T-cell (primary cell): ENCODE measurements at places on chromosomes 7 and 10. TPM values are rescaled to one million over a fixed set of nuclear protein-coding genes. Genes with fewer than 3 reads are reported as not detected.

SLC18A2 gene
- total RNA-seq: 1.6 TPM

GHRHR gene
- not detected for total RNA-seq

CDK14 gene
- total RNA-seq: 1.6 TPM

CREM gene
- 25.3 TPM for total RNA-seq

HOXA6 gene
- total RNA-seq: not detected

FKBP9 gene
- not detected for total RNA-seq

CYP3A4 gene
- total RNA-seq: 0.16 TPM

C10orf105 gene
- total RNA-seq: 0.15 TPM

DNA sequence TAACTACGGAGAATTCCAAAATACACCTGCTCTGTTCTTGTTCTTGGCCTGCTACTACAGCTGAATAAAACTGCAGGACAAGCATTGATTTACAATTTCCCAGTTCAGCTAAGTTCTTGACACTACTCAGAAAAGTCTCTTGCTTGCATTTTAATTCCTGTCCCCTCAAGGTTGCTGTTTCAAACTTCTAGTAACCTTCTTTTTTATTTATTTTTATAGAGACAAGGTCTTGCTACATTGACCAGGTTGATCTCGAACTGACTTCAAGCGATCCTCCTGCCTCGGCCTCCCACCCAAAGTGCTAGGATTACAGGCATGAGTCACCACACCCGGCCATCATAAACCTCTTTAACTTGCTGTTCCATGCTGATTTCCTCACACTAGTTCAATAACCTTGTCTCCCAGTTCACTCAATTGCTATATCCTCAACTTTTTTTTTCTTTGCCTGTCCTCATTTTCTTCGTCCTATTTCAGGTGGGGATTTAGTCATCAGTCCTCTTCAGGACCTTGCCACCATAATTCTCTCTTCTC lies 79.9 kb downstream of the ARHGAP21 start:
- H3K4me1 ChIP-seq: no peaks in the 10 kb centered on the region
- no peaks in the 10 kb centered on the region for H3K36me3 ChIP-seq
- H3K27ac ChIP-seq: no peak overlapping the region

DNA sequence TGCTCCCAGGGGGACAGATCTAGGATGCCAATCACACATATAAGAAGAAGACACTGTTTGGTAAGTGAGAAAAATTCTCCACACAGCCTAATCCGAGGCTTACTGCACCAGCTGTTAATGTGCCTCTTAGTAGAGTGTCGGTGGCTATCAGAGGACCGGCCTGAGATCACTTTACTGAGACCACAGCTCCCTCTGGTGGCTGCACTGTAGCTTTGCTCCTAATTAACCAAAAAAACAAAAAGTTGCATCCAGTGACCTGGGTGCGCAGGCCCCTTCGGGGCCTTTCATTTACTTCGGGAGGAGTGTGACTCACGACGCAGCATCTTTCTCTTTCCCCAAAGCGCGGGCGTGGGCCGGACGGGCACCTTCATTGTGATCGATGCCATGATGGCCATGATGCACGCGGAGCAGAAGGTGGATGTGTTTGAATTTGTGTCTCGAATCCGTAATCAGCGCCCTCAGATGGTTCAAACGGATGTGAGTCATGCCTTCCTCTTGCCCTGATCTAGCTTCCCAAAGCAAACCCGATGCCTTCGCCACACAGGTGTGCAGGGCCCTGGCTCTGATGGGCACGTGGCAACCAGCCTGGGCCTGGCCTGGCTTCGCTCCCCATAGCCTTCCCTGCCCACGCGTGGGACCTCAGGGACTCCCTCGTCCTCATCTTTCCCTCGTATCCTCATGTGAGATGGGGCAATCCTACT lies 56.7 kb downstream of the MKI67 start:
- no peak overlapping the region for H3K4me3 ChIP-seq
- peaks cover 89% of the 10 kb centered on the region for H3K36me3 ChIP-seq
- peak; percentile 79 for DNase-seq
- H3K27ac ChIP-seq: no peak overlapping the region
- peaks cover 48% of the 10 kb centered on the region for H3K4me1 ChIP-seq

DNA sequence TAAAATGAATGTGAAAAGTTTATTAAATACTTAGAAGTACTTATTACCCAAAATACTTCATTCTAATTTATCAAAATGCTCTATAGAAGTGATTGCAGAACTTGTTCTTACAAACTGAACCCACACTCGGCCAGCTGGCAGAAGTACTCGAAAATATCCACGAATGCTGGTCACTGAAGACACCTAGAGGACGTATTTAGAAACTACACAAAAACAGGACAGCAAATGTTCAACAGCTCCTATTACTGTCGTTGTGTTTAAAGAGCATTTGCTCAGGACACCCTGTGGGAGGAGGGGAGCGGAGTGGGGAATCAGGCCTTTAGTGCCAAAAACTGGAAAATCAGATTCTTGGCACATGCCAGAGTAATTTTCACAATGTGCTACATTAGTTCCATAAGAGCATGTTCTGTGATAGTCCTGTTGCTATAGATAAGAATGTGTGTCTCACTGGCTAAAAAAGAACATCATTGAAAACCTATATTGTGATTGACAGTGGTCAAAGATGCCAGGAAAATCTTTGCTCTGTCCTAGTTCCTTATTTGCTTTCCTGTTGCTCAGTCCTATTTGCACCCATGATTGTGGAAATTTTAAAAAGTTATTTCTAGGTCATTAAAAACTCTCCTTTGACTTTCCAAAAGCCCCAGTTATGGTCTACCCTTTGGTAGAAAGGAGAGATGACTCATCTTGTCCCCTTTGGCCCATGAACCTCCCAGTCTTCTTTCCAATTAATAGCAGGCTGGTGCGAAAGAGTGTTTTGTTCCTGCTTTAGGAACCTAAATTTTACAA lies 49.0 kb upstream of the NRBF2 start:
- no peaks in the 10 kb centered on the region for H3K27me3 ChIP-seq
- no peaks in the 10 kb centered on the region for H3K4me1 ChIP-seq
- peak; percentile 73 for DNase-seq
- no peak overlapping the region for H3K4me3 ChIP-seq

DNA sequence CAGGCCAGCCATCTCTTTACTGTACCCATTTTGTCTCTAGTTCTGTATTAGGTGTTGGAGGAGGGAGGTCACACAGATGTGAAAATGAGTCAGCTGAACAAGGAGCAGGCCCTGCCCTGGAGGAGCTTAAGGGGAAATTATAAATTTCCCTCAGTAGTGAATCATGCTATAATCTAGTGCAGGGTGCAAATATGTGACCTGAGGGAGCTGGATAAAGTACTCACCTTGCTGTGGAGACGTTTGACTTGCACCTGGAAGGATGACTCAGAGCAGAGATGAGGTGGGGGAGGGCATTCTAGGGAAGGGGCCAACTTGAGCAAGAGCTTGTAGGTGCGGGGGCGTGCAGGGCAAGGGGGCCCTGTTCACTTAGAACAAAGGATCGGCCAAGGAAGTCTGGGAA lies 610.6 kb downstream of the SDK1 start:
- H3K4me1 ChIP-seq: no peaks in the 10 kb centered on the region
- peaks cover 10% of the 10 kb centered on the region for H3K27me3 ChIP-seq
- DNase-seq: no peak
- no peak overlapping the region for H3K4me3 ChIP-seq

- no peaks in the 10 kb centered on the region for H3K36me3 ChIP-seq
- no peak for DNase-seq
- H3K27me3 ChIP-seq: no peaks in the 10 kb centered on the region
- H3K4me3 ChIP-seq: no peak overlapping the region
- H3K27ac ChIP-seq: no peak overlapping the region
These were observed 31.6 kb downstream of the MINDY4 start for GRCh38 chr7:30802812-30803211.

DNA sequence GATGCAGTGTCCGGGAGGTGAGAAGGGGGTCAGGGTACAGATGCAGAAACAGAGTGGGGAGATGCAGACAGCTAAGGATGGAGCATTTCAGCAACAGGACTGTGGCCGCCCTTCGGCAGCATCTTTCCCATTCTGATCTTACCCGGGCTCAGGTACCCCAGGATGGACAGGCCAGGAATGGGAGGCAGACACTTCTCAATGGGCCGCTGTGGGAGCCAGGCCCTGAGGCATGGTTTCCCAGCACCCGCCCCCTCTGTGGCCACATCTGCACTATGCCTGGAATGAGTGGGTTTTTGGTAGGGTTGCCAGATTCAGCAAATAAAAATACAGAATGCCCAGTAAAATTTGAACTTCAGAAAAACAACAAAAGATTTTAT lies 105.2 kb upstream of the CTBP2 start:
- no peaks in the 10 kb centered on the region for H3K27me3 ChIP-seq
- DNase-seq: no peak
- H3K4me1 ChIP-seq: no peaks in the 10 kb centered on the region

- H3K27ac ChIP-seq: no peak overlapping the region
- H3K36me3 ChIP-seq: no peaks in the 10 kb centered on the region
- H3K27me3 ChIP-seq: no peaks in the 10 kb centered on the region
- no peaks in the 10 kb centered on the region for H3K4me1 ChIP-seq
These were observed 133.4 kb upstream of the CSTF2T start for GRCh38 chr10:51832652-51833383.

- no peaks in the 10 kb centered on the region for H3K36me3 ChIP-seq
- H3K4me3 ChIP-seq: peak overlapping the region; percentile 7
- no peaks in the 10 kb centered on the region for H3K27me3 ChIP-seq
- peak overlapping the region; percentile 66 for H3K27ac ChIP-seq
- DNase-seq: peak; percentile 60
These were observed 18.9 kb upstream of the DNAJC1 start for GRCh38 chr10:22022257-22023032.

DNA sequence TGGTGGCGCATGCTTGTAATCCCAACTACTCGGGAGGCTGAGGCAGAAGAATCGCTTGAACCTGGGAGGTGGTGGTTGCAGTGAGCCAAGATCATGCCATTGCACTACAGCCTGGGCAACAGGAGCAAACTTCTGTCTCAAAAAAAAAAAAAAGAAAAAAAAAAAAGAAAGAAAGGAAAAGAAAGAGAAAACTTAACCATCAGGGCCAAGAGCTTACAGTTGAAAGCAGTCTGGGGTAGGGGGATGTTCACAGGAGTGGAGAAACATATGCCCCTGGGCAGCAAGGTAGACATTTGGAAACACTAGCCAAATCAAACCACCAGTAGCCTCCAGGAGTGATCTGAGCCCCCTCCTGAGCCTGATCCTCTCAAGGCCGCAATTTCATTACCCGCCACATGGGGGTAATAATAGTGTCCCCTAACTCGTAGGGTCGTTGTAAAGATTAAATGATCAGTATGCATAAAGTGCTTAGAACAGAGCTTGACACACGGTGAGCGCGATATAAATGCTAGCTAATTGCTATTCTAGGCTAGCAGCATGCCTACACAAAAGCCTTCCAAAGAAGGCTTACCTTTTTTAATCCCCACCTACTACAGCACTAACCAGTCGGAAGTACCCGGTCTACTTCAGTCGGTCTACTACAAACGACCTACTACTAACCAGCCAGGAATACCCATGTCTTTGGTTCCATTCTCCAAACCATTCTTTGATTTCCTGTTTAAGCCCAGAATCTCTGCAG lies 274.3 kb upstream of the NEBL start:
- no peak overlapping the region for H3K27ac ChIP-seq
- H3K27me3 ChIP-seq: peaks cover 12% of the 10 kb centered on the region
- H3K4me1 ChIP-seq: peaks cover 4% of the 10 kb centered on the region
- no peak overlapping the region for H3K4me3 ChIP-seq
- no peaks in the 10 kb centered on the region for H3K36me3 ChIP-seq
- no peak for DNase-seq

DNA sequence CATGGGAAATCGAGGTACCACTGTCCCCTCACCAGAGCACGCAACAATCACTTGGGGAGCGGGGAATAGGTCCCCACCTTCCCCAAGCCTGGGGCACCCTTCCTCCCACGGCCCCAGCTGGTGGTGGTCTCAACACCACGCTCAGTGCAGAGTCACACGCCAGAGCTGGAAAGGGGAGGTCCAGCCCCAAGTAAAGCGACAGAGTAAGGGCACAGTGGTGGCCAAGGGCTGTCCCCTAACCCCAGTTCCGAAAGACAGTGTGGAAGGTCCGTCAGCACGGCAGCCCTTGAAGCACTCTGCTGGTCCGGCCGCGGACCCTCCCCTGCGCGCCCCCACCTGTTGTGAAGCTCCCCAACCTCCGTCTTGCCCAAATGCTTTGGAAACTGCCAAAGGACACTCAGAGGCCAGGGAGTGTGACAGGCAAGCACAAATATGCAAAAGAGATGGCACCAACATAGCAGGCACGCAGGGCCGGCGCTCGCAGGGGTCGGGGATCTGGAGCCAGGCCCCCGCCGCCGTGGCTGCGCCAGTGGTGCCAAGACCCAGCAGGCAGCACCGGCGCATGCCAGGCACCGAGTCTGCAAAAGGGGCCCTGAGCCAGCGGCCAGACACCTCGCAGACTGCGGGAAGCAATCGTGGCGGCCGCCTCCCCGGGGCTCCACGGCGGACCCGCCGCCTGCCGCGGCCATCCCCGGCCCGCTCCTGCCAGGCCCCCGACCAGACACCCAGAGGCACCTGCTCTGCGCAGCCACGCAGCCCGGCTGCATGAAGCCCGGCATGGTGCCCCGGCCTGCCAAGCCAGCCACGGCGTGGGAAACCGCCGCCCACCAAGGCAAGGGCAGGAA lies 51.6 kb upstream of the SRRM3 start:
- no peak for DNase-seq
- no peaks in the 10 kb centered on the region for H3K36me3 ChIP-seq
- peaks cover 9% of the 10 kb centered on the region for H3K27me3 ChIP-seq

- no peaks in the 10 kb centered on the region for H3K36me3 ChIP-seq
- no peak for DNase-seq
- no peaks in the 10 kb centered on the region for H3K27me3 ChIP-seq
- no peak overlapping the region for H3K27ac ChIP-seq
- H3K4me1 ChIP-seq: no peaks in the 10 kb centered on the region
- H3K4me3 ChIP-seq: no peak overlapping the region
These were observed 28.6 kb upstream of the CADPS2 start for GRCh38 chr7:122914812-122915211.

- no peaks in the 10 kb centered on the region for H3K4me1 ChIP-seq
- no peaks in the 10 kb centered on the region for H3K36me3 ChIP-seq
- DNase-seq: no peak
- no peak overlapping the region for H3K27ac ChIP-seq
- H3K27me3 ChIP-seq: no peaks in the 10 kb centered on the region
These were observed 81.8 kb downstream of the SEMA3A start for GRCh38 chr7:84112771-84113170.

DNA sequence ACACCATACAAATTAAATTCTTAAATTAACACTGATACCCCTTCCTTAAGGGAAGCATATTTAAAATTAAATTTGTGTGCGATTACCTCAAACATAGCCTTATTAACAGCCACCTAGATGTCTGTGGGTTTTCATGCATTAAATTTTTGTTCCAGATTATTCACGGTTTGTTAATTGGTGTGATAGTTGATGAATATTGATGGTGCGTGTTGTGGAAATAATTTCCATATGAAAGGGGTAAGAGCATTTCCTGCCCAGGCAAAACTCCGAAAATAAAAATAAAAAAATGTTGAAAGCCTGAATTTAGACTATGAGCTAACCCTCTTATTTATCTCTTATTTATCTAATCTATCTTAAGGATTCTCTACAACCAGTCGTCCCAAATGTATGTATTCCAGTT lies 679.3 kb upstream of the CELF2 start:
- H3K27me3 ChIP-seq: no peaks in the 10 kb centered on the region
- no peaks in the 10 kb centered on the region for H3K36me3 ChIP-seq
- no peak for DNase-seq
- no peaks in the 10 kb centered on the region for H3K4me1 ChIP-seq

GRCh38 chr10:118732245-118733165 lies 22.3 kb downstream of the CACUL1 start:
- H3K27me3 ChIP-seq: no peaks in the 10 kb centered on the region
- H3K27ac ChIP-seq: peak overlapping the region; percentile 25
- no peak overlapping the region for H3K4me3 ChIP-seq
- H3K36me3 ChIP-seq: no peaks in the 10 kb centered on the region
